Epithelial cell of umbilical artery (primary cell): ENCODE measurements at places on chromosomes 5 and 9. TPM values are rescaled to one million over a fixed set of nuclear protein-coding genes. Genes with fewer than 3 reads are reported as not detected.

The RAD50 gene
- total RNA-seq = 9.4 and 16.4 TPM in 2 replicates

The C8G gene
- not detected in 2 replicates for total RNA-seq

The FCN1 gene
- not detected in 2 replicates for total RNA-seq

The GALNT12 gene
- total RNA-seq = 0.65 and 0.91 TPM in 2 replicates

The FBLL1 gene
- 0.30 and 0.97 TPM in 2 replicates for total RNA-seq

The PAPPA gene
- 0.32 and 1.8 TPM in 2 replicates for total RNA-seq

The RGS7BP gene
- 0.32 and 1.1 TPM in 2 replicates for total RNA-seq

The KCTD16 gene
- 0.61 and 0.65 TPM in 2 replicates for total RNA-seq
